Left ventricle myocardium inferior (tissue), 1 donor: ENCODE measurements at places on chromosomes 12 and 14.

- DNase-seq = no peak
These were observed 19.8 kb downstream of the PLEK2 start for GRCh38 chr14:67392123-67392522.

GRCh38 chr14:103516426-103517173 is 6.0 kb downstream of the CKB start:
- peak; percentile 7 for DNase-seq

DNA sequence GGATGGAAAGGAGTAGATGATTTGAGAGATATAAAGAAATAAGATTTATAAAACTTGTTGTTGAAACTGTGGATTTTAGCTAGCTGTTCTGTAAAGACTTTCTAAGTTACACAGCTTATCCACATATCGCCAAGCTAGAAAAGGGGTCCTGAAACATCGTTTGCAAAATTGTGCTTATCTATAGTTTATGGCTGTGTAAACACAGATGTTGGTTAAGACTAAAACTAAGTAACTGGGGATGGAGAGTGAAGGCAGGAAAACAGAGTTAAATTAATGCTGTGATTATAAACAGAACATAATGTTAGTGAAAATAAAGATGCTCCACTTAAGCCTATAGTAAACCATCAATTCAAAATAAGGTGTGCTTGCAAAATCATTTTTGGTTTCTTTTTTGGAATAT is 311.3 kb upstream of the DDHD1 start:
- DNase-seq = no peak

DNA sequence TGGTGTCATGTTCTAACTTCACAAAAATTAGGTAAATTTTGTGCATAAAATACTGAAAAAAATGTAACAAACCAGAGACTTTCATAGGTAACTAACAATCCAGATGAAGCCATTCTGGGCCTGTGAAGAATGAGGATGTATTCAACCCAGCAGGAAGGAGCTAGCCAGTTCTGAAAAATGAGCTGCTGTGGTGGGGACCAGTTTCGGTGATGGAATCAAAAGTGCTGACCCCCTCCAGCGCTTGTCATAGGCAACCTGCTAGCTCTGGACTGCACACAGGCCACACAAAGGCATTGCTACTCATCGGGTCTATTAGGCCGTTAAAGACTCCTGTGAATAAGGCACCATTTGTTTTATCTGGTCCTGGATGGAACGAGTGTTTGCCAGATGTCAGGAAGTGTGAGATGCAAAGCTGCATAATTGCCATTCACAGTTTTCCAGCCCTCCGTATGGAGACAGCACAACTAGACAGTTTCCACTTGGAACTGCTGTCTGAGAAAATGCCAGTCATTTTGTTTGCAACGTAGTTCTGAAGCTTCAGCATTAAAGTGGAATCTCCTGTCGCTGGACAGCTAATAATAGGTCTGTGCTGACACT is 3.3 kb upstream of the RIMBP2 start:
- DNase-seq = no peak

DNA sequence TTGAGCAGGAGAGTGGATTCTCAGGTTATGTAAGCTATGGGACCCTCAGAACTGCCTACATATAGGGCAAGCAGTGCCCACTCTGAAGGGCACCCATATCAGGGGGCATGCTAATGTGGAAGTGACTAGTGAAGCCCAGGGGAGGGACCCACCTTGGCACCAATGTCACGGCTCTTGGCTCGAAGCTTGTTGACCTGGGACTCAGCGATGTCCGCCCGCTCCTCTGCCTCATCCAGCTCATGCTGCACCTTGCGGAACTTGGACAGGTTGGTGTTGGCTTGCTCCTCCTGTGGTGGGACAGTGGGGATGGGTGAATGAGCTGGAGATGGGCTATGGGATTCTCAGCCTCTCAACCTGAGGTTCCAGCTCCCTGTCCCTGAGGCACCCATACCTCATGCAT is 5.4 kb downstream of the CMTM5 start:
- DNase-seq = no peak

DNA sequence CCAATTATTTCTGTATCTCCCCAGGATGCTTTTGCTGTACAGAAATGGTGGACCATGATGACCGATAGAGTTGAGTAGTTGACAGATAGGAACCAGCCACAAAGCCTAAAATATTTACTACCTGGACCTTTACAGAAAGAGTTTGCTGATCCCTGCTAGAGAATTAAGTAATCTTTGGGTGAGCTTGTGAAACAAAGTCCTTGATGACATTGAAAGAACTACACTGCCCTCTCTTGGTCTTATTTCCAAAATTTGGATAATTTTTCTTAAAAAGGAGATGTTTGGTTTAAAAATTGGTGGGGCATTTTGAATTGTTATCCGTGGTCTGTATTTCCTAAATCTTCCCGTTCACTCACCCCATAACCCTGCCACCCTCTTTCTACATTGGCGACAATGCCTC is 13.7 kb upstream of the TCTN1 start:
- DNase-seq = no peak

- no peak for DNase-seq
These were observed 11.2 kb upstream of the MAP1LC3B2 start for GRCh38 chr12:116547955-116548501.

GRCh38 chr12:13004361-13004760 is 4.3 kb upstream of the HEBP1 start:
- no peak for DNase-seq

GRCh38 chr12:61915420-61915819 is 344.8 kb upstream of the USP15 start:
- DNase-seq = no peak

GRCh38 chr12:123960029-123960735 is 12.4 kb downstream of the CCDC92 start:
- DNase-seq = no peak

GRCh38 chr14:99383472-99384449 is 96.9 kb downstream of the SETD3 start:
- DNase-seq = no peak

GRCh38 chr14:68958553-68958952 is 20.5 kb downstream of the ACTN1 start:
- DNase-seq = no peak

DNA sequence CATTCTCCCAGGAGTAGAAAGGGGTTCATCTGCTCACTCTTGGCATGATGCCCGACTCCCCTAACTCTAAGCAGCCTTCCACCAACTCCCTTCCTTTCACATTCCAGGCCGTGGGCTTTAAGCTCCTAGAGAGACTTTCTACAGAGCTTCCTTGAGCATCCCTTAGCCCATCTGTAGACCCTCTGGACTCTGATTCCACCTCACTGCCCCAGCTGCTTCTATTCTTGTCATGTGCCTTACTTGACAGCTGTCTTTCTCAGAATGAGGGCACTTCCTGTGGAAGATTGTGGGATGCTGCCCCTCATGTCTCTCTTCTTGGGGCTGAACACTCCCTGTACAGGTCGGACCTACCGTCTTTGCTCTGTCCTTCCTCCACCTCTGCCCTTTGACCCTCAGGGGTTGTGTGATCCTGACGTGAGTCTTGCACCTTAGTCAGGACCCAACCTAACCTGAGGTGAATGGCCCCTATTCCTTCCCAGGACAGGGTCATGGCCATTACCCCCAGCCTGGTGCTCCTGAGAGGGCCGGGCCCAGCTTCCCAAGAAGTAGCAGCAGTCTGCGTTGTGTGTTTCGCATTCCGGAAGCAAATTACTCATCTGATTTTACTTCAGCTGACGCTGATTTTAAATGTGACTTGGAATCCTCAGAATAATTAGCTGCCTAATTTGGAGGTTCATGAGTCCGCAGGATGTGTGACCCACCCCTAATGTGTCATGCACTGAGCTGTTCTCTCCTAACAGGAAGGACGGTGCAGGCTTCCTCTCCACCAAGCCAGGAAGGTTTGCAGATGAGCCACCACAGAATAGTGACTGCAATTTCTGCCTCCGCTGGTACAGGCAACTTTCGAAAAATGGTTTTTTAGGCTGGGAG is 2.7 kb upstream of the GALNT6 start:
- no peak for DNase-seq

DNA sequence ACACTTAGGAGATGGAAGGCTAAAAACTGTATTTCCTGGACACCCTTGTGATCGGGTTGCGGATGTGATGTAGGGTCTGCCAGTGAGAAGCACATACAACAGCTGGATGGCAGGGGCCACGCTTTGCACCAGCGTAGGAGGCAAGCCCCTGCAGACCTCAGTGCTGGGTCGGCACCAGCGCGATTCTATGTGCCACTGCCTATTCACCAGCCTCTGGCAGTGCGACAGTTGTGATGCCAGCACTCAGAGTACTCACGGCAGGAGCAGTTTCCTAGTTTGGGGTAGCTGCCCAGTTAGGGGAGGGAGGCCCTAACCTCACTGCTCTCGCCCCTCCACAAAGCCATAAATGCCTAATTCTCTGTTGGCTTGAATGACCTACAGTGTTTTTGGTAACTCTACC is 31.6 kb downstream of the SPTLC2 start:
- no peak for DNase-seq

- no peak for DNase-seq
These were observed 250.2 kb upstream of the OR4E1 start for GRCh38 chr14:21923820-21924219.

DNA sequence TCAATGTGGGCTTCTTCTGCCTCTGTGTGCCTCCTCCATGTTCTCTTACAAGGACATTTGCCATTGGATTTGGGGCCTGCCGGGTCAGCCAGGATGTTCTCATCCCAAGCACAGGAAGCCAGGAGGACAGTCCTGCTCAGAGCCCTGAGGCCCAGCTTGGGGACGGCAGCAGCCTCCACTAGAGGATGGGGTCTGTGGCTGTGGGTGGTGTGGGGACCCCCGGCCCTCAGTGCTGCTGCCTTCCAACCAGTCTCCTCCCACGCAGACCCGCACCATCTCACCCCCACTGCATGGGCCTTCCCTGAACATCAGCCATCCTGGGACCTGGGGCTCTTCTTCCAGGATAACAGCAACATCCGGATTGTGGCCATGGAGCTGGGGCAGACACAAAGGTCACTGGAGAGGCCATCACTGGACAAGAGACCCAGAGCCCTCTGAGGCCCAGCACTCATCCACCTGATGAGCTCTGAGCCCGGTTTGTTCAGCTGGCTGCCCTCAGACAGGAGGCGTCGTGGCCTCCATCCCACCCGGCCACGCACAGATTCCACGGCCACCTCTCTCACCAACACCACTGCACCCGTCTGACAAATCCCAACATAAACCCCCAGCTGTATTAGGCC is 56.5 kb upstream of the C14orf180 start:
- no peak for DNase-seq

DNA sequence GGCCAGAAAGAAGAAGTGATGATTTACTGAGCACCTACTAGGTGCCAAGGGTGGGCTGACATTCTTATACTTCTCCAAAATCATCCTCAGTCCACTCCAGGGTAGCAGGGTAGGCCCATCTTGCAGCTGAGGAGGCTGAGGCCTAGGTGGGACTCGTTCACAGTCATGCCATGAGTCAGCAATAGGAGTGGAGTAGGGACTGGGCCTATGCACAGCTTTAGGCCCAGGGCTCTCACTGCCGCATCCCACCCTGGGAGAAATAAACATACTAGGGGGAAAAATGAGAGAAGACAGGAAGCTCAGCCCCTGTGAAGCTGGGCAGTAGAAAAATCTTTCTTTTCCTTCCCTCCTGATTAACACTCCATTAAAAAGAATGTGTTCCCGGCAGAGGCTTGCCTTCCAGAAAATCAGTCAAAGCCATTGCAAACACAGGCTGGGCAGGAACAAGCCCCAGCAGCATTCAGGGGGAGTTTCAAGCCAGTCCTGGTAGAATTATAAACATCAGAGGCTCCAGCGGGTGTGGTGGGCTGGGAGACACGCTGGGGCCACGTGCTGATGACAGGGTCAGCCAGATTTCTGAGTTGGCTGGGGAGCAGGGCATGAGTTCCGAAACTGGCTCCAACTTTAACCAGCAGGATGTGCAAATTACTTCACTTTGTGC is 1.8 kb downstream of the HSPB8 start:
- no peak for DNase-seq

GRCh38 chr12:102513272-102513671 is 32.9 kb upstream of the IGF1 start:
- DNase-seq = no peak

- peak; percentile 80 for DNase-seq
These were observed 21.9 kb upstream of the KLC1 start for GRCh38 chr14:103606963-103607668.

GRCh38 chr12:121582583-121583333 is 1.9 kb upstream of the KDM2B start:
- DNase-seq = no peak

DNA sequence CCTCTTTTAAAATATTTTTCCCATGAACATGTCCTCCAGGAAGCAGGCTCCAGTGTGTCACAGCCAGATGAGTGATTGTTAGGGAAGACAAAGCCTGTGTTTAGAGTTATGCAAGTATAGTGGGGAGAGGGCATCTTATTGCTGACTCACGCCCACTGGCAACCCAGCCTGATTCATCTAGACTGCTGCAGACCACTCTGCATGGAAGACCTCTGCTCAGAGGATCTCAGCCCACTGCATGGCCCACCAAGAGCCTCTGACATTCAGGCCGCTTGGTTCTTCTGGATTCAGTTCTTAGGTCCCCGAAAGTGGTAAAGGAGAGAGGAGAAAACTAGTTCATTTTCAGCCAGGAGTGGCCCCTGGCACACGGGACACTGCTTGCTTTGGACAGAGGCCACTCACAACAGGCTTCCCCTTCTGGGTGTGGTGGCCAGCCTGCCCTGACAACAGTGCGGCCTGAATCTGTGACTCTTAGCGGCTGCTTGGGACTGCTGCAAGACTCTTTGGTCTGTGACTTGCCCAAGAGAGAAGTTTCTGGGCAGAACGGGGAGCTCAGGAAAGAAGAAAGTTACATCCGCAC is 266.3 kb downstream of the ZFP36L1 start:
- no peak for DNase-seq

- DNase-seq = peak; percentile 33
These were observed 873 bp downstream of the PLXNC1 start for GRCh38 chr12:94149119-94149780.

- no peak for DNase-seq
These were observed 23.0 kb downstream of the ZNF410 start for GRCh38 chr14:73909681-73910080.

- no peak for DNase-seq
These were observed 166.7 kb upstream of the PWP1 start for GRCh38 chr12:107518868-107519267.

DNA sequence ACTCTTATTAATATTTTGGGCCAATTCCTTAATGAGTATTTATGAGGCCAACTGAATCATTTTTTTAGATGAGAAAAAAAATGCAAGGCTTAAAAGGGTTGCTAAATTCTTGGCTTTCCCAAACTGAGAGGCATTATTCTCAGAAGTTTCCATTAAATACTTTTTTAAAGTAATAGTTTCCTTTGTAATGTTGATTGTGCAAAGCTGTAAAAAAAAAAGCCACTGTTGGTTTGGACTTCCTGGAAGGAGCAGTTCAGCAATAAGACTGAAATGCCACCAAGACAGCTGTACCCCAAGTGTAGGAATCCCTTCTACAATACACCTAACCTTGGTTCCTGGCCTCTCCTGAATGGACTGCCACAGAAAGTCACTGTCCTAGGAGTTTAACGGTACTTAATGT is 231.3 kb downstream of the MON2 start:
- DNase-seq = no peak

GRCh38 chr12:53267306-53267998 is 647 bp upstream of the ESPL1 start:
- DNase-seq = no peak
